ENCODE measurements at places on chromosomes 5 and 9. TPM values are rescaled to one million over a fixed set of nuclear protein-coding genes. Genes with fewer than 3 reads are reported as not detected.

DNA sequence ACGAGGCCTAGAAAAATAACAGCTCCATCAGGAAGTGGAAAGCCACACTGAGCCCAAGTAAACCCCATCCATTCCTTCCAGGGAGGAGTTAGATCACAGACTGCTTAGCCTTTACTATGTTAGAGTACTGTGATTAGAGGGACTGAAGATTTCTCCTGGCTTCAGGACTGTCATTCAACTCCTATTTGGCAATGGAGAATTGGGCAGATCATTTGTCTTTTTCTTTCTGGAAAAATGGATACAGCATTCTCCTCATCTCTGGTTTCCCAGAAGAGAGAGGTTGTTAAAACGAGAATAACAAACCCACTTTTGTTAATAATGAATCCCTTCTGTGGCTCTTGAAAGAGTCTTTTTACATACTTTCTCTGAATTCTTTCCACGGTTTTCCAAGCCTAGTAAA is 150.4 kb downstream of the GABRB2 start:
- no peaks in the 10 kb centered on the region for H3K36me3 ChIP-seq

- no peaks in the 10 kb centered on the region for H3K27me3 ChIP-seq
- no peaks in the 10 kb centered on the region for H3K36me3 ChIP-seq
- H3K27ac ChIP-seq, result no peak overlapping the region
- H3K4me3 ChIP-seq, result no peak overlapping the region
These were observed 19.7 kb downstream of the CSF2 start for GRCh38 chr5:132093271-132093670.

The TOR1A gene
- total RNA-seq, result 26.1 TPM

The IFNA2 gene
- total RNA-seq, result not detected

The AFAP1L1 gene
- total RNA-seq, result 0.23 TPM

- H3K36me3 ChIP-seq, result no peaks in the 10 kb centered on the region
- no peak overlapping the region for H3K4me3 ChIP-seq
- H3K4me1 ChIP-seq, result no peaks in the 10 kb centered on the region
- H3K27ac ChIP-seq, result no peak overlapping the region
- no peaks in the 10 kb centered on the region for H3K27me3 ChIP-seq
- no peak for DNase-seq
These were observed 39.7 kb downstream of the SUB1 start for GRCh38 chr5:32625106-32625505.

- no peaks in the 10 kb centered on the region for H3K36me3 ChIP-seq
- no peak overlapping the region for H3K4me3 ChIP-seq
- no peaks in the 10 kb centered on the region for H3K27me3 ChIP-seq
- H3K27ac ChIP-seq, result no peak overlapping the region
- no peaks in the 10 kb centered on the region for H3K4me1 ChIP-seq
These were observed 30.8 kb upstream of the ABCA1 start for GRCh38 chr9:104958751-104959150.

DNA sequence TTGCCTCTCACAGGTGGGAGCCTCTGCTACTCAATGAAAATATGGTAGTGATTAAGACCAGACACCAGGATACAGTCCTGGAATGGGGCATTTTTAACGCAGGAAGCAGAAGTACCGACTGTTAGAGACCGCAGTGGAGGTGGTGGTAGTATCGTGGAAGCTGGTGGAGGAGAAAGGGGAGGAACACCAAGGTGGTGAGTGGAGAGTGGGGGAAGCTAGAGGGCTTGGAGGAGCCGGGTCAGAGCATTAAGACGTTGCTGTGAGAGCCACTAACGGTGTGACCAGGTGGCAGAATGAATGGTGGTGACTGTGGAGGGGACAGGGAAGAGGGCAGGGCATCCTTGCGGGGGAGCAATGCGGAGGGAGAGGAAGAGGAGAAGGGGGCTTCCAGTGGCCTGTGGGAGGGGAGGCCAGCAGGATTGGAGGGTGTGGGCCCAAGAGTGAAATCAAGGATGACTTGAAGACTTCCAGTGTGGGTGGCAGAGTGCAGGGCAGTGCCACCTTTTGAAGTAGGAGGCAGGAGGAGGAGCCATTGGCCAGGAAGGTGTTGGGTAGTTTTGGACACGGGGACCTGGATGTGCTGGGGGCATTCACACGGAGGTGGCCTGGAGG is 1.6 kb upstream of the UBAC1 start:
- no peak overlapping the region for H3K27ac ChIP-seq
- no peak overlapping the region for H3K4me3 ChIP-seq
- no peaks in the 10 kb centered on the region for H3K36me3 ChIP-seq
- H3K4me1 ChIP-seq, result peaks cover 29% of the 10 kb centered on the region
- DNase-seq, result no peak

GRCh38 chr5:101686536-101687157 is 609.4 kb downstream of the SLCO4C1 start:
- no peak overlapping the region for H3K4me3 ChIP-seq
- H3K27ac ChIP-seq, result no peak overlapping the region
- no peaks in the 10 kb centered on the region for H3K4me1 ChIP-seq

GRCh38 chr9:92397853-92398252 is 6.5 kb downstream of the OGN start:
- H3K36me3 ChIP-seq, result no peaks in the 10 kb centered on the region
- no peak overlapping the region for H3K27ac ChIP-seq
- no peak for DNase-seq
- H3K4me1 ChIP-seq, result no peaks in the 10 kb centered on the region
- H3K4me3 ChIP-seq, result no peak overlapping the region
- no peaks in the 10 kb centered on the region for H3K27me3 ChIP-seq

- H3K4me3 ChIP-seq, result peak overlapping the region; percentile 57
- peaks cover 25% of the 10 kb centered on the region for H3K4me1 ChIP-seq
- DNase-seq, result peak; percentile 54
- H3K27ac ChIP-seq, result peak overlapping the region; percentile 70
- H3K36me3 ChIP-seq, result no peaks in the 10 kb centered on the region
These were observed 247.7 kb upstream of the ANKRD55 start for GRCh38 chr5:56480705-56481427.

The COMMD10 gene
- 41.1 TPM for total RNA-seq

DNA sequence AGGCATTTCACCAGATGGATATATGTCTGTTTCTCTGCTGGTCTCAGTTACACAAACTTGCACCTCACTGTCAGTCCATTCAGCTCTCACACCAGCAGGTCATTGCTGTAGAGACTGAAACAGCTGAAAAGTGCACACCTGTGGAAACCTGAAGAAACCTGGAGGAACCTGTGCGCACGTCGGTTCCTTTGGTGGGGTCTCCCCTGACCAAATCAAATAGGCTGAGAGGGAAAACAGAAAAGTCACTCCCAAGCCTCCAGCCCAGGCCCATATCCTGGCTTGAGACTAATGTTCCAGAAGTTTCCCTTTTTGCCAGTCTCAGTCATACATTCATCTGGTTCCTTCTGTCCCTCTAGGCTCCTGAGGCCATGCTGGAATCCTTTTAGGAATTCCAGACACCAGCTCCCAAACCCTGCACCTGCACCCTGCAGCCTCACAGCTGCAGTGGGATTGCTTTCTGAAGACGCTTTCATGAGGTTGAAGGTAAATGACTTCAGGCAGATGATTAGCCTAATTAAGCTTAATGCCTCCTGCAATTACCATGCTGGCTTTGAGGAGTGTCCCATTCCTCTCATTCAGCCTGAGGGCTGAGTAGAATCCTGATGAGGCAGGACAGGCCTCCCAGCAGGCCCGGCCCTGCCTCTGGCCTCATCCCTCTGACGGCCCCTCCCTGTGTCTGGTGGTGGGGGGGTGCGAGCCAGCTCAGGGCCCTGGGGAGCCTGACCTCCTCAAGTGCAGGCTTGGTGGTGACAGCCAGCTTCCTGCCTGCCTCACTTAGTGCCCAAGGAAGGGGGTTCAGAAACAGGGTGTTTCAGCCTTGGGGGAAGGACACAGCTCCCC is 24.3 kb upstream of the CXCL14 start:
- DNase-seq, result no peak
- H3K4me3 ChIP-seq, result no peak overlapping the region
- no peaks in the 10 kb centered on the region for H3K27me3 ChIP-seq
- H3K4me1 ChIP-seq, result no peaks in the 10 kb centered on the region

The FRRS1L gene
- total RNA-seq, result not detected

- no peaks in the 10 kb centered on the region for H3K27me3 ChIP-seq
- no peaks in the 10 kb centered on the region for H3K36me3 ChIP-seq
- H3K27ac ChIP-seq, result no peak overlapping the region
- no peaks in the 10 kb centered on the region for H3K4me1 ChIP-seq
These were observed 452.8 kb downstream of the ENC1 start for GRCh38 chr5:74187757-74188156.

The CDH9 gene
- not detected for total RNA-seq

The NUP214 gene
- 125 TPM for total RNA-seq

The CKMT2 gene
- not detected for total RNA-seq

DNA sequence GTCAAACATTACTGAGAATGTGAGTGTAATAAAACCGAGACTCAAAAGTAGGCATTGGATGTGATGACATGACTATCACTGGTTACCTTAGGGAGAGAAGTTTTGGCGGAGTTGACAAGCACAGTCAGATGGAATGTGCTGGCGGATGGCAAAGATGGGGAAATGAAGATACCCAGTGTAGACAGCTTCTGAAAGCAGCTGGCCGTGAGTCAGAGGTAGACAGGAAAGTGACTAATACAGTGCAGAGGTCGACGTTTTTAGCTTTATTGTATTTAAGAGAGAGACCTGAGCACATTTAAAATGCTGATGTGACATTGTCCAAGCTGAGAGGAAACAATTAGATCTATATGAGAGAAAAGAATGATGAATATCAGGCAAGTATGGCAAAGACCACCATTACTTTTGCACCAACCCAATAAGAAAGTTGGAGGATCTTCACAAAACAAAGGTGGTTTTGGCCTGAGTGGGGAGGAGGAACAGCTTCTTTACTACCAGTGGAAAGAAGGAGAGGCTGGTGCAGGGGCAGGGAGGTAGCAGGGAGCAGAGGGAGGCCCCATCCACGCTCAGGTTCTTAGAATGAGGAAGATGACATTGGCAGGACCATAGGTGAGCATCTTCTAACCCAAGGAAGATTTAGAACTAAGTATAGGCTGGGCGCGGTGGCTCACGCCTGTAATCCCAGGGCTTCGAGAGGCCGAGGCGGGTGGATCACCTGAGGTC is 36.7 kb upstream of the KCNIP1 start:
- peaks cover 3% of the 10 kb centered on the region for H3K4me1 ChIP-seq
- H3K4me3 ChIP-seq, result no peak overlapping the region
- no peaks in the 10 kb centered on the region for H3K36me3 ChIP-seq
- no peak overlapping the region for H3K27ac ChIP-seq
- no peak for DNase-seq
- no peaks in the 10 kb centered on the region for H3K27me3 ChIP-seq

DNA sequence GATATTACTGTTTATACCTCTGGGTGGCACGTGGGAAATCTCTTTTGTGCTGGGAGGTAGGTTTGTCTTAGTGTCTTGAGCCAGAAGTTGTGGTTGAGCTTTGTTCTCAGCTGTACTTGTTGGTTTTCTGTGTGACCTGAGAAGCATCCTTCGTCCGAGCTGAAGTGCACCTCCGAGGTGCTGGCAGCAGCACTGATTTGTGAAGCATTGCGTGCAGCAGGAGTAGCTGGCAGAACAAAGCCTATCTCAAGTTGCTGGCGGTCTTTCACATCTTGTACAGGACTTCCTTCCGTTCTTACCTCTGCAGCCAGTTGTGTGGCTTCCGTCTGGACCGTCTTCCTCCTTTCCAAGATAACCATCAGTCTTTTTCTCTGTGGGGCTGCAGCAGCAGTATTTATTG is 4.3 kb downstream of the PRRC2B start:
- DNase-seq, result peak; percentile 37
- no peaks in the 10 kb centered on the region for H3K27me3 ChIP-seq
- H3K36me3 ChIP-seq, result peaks cover 4% of the 10 kb centered on the region
- peak overlapping the region; percentile 56 for H3K27ac ChIP-seq
- no peak overlapping the region for H3K4me3 ChIP-seq

The RASGEF1C gene
- not detected for total RNA-seq

GRCh38 chr5:148306446-148306845 is 5.8 kb upstream of the SPINK7 start:
- no peak overlapping the region for H3K27ac ChIP-seq
- no peaks in the 10 kb centered on the region for H3K36me3 ChIP-seq
- no peaks in the 10 kb centered on the region for H3K4me1 ChIP-seq
- no peak for DNase-seq
- H3K4me3 ChIP-seq, result no peak overlapping the region

The MEGF10 gene
- not detected for total RNA-seq

DNA sequence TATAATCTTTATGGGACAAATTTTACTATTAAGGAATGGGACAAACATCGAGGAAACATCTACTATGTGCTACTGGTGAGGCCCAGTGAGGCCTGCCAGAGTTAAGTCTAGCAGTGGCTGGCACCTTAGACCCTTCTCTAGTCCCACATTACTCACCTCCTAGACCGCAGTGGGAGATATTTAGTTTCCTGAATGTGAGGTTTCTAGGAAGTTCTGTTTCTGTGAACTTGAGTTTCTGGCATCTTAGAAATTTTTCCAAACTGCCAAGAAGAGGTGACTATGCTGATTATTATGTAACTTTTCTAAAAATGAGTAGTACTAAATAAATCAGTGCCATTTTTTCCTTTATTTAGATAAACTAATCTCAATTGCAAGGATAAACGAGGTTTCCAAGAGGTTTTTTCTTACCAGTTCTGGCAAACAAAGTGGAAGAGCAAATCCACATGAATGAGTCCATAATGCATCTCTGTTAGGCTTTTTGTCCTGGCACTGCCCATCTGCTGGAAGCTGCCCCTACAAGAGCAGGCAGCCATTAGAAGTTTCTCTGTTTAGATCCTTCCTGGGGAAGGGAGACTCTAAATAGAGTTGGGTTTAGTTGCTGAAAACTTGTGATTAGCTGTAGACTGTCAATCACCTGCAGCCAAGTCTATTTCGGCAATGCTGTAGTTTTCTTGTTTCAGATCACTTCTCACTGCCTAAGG is 348.7 kb downstream of the MAN2A1 start:
- no peak overlapping the region for H3K27ac ChIP-seq
- no peak overlapping the region for H3K4me3 ChIP-seq
- no peak for DNase-seq
- no peaks in the 10 kb centered on the region for H3K4me1 ChIP-seq

GRCh38 chr5:141960018-141960417 is 2.0 kb upstream of the PCDH12 start:
- no peak overlapping the region for H3K4me3 ChIP-seq
- no peak overlapping the region for H3K27ac ChIP-seq
- no peaks in the 10 kb centered on the region for H3K27me3 ChIP-seq
- peaks cover 41% of the 10 kb centered on the region for H3K4me1 ChIP-seq
- no peaks in the 10 kb centered on the region for H3K36me3 ChIP-seq
- DNase-seq, result no peak

DNA sequence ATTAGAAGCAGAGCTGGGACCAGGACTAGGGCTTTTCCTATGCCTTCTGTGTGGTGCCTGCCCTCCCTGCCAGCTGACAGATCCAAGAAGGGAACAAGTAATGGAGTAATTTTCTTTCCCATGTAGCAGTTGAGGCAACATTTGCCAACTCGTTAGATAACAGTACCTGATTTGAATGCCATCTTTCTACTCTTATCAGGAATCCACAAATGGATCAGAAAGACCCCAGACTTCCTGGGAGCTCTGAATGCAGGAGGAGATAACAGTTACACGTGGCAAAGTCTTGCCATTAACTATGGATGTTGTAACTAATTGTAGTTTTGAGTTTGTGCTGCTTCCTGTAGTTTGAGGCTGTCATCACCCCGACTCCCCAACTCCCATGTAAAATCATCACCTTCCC is 39.2 kb downstream of the RCL1 start:
- peaks cover 10% of the 10 kb centered on the region for H3K36me3 ChIP-seq
- no peak overlapping the region for H3K4me3 ChIP-seq
- no peak overlapping the region for H3K27ac ChIP-seq
- no peaks in the 10 kb centered on the region for H3K4me1 ChIP-seq
- no peak for DNase-seq
